ENCODE measurements at places on chromosomes 5 and 9. TPM values are rescaled to one million over a fixed set of nuclear protein-coding genes. Genes with fewer than 3 reads are reported as not detected.

Gene HSPB3
- polyA plus RNA-seq = not detected

DNA sequence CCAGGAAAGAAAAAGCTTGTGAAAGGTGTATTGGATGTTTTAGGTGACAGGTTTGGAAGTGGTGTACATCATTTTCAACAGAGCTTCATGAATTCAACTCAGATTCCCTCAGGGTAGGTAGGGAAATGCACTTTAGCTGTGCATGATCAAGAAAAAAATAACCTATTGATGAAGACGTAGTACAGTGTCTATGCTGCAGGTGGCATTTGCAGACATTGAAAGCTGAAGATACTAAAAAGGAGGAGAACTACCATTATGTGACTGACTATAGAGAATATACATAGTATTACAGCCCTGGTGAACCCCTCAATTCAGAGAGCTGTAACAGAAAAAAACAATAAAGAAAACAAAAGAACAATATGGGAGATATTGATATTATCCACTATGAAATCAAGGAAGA, 2344.7 kb upstream of the ACO1 start:
- DNase-seq = no peak

DNA sequence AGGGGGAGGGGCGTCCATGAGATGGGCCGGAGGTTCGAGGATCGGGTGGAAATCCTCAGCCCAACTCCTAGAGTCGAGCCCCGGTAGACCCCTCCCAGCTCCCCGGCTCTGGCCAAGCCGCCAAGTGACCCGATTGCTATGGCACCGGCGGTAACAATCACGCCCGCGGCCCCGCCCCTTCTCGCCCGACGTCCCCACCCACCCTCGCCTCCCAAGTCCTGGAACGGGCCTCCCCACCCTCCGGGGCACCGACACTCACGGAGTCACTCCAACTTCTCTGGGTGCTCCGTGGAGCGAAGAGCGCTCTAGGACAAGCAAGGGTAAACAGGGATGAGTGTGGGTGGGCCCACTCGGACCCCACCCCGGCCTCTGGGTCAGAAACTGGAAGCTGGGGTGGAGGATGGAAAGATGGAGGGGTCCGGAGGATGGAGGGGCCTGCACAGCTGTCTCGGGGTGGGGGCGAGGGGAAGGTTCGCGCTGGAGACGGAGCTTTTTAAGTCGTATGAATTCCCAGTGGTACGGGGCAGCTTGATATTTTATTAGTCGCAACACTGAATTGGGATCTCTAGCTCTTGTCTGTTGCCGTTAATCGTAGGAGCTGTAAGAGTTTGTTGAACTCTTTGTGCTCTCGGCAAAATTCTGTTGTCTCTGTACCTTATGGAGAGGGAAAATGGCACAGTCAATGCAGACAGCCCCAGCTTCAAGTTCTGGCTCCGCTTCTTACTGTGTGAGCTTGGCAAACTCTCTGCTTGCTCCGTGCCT, at the start of gene SPACA9:
Gene SPACA9 (plus strand): TSS at position 204 of the 762 bp plus-strand sequence. CDS start 5,050 bp downstream, outside the sequence.
- DNase-seq = no peak

- DNase-seq = no peak
Measured at GRCh38 chr5:154461531-154461930, 15.7 kb downstream of the SAP30L start.

Gene PCDHB9
- not detected for polyA plus RNA-seq

GRCh38 chr9:33787839-33788238, 7.5 kb upstream of the PRSS3 start:
- no peak for DNase-seq

Gene EQTN
- polyA plus RNA-seq = 0.14 TPM

DNA sequence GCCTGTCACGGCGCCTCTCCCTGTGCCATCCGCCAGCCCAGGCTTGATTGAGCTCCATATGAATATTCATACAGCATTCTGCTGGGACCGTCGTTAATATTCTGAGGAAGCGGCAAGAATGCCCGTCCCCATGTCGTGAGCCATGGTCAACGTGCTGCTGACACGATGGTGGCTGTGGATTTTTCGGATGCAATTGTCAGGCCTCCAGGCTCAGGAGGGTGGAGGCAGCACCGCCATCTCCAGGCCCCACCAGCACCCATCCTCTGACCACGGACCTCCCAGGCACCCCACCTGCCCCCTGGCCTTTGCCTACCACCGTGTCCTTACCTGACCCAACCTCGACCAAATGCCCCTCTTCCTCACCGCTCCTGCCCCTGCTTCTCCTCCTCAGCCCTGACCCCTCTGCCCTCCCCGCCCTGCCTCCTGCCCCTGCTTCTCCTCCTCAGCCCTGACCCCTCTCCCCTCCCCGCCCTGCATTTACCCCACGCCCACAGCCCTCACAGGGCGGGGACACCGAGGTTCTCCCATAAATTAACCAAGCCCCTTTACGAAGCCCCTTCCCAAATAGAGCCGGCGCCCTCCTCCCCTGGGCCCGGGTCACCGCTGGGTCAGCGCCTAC, 9.9 kb downstream of the TMEM250 start:
- no peak for DNase-seq

- DNase-seq = peak; percentile 96
Measured at GRCh38 chr5:43281840-43282658, 31.2 kb downstream of the HMGCS1 start.

DNA sequence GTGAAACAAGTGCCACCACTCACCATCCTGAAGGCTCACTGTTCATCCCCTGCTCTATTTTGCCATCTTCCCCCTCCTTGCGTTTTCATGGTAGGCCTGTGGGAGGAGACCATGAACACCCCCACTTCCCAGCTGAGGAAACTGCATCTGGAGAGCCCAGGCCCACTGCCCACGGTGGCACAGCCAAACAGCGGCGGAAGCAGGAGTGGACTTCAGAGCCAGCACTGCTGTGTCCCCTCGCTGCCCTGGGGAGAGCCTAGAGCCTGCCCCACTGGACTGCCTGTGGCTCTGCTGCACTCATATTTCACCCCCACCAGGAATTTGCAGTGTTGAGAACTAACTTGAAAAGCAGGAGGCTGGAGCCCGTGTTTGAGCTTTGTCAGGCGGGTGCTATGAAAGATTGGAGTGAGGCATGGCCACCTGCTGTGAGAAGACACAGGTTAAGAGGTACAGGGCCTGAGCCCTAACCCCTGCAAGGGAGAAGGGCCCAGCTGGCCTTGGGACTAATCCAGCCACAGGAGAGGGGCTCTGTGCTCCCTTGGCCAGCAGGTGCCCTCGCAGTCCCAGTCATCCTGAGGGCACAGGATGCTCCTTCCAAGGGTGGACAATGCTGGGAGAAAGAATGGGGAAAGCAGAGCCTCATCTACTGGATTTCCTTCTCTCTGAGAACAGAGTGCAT, 79.0 kb downstream of the MACROH2A1 start:
- no peak for DNase-seq

- DNase-seq = no peak
Measured at GRCh38 chr5:78791501-78792100, 143.0 kb upstream of the LHFPL2 start.

Gene IRX2
- 12.7 TPM for polyA plus RNA-seq

GRCh38 chr9:77965445-77966123, 66.0 kb downstream of the GNAQ start:
- DNase-seq = no peak

DNA sequence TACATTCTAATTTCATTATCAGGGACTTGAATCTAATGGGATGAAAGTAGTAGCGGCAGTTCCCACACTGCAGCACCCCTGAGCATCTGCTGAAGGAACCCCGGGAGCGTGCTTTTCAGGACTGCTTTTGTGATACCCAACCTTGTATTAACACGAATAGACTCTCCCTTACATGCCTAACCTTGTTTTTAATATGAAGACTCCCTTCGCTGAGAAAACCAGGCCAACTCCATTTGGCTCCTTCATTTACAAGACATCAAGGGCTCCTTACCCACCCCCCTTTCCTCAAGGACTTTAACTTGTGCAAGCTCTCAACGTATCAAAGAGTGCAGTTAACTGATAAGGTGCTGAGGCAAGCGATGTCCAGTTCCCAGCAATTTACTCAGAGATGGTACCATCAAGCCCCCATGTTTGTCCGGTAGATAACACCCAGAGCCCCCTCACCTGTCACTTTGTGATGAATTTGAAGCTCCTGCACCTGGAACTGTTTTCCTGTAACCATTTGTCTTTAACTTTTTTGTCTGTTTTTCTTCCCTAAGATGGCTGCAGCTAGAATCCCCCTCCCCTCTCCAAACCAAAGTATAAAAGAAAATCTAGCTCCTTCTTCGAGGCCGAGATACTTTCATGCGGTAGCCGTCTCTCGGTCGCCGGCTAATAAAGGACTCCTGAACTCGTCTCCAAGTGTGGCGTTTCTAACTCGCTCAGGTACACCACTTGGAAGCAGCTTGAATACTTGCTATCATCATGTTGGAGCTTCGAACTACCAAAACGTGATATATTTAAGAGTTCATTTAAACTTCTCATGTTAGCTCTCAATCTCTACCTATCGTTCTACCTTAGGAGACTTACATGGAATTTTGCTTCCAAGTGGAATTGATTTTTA, 10.7 kb downstream of the HNRNPH1 start:
- DNase-seq = no peak

- DNase-seq = no peak
Measured at GRCh38 chr5:95181644-95182043, 103.2 kb downstream of the MCTP1 start.

Gene GABRP
- polyA plus RNA-seq = not detected

All from foreskin keratinocyte (primary cell).